ENCODE measurements at places on chromosomes 1 and 21.
A peak's percentile ranks its signal among the peaks of the same experiment; 100 is the strongest.

GRCh38 chr1:22588899-22589422, 25.7 kb downstream of the EPHA8 start:
- DNase-seq, result no peak

- DNase-seq, result no peak
Measured at GRCh38 chr1:55870106-55870505, 654.9 kb upstream of the USP24 start.

DNA sequence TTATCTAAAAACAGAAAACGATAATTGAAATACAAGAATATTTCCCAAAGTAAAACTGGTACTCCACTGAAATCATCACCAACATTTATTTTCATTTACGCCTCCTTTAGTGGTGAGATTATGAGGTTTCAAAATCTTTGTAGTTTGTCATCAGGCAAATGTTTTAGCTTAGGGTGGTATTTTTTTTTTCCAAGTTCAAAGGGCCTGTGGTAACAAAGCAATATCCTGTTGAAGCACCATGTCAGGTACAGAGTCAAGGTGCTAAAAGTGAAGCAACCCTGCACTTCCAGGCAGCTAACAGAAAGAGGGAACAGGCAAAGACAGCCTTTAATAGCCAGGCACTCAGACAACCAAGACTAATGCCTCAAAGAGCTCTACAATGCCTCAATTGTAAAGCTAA, 89.2 kb downstream of the JAK1 start:
- no peak for DNase-seq

- peak; percentile 93 for DNase-seq
Measured at GRCh38 chr1:15703562-15703961, 19.4 kb downstream of the PLEKHM2 start.
